Right lobe of liver (tissue), 6 donors: ENCODE measurements at places on chromosomes 7 and 10. TPM values are rescaled to one million over a fixed set of nuclear protein-coding genes. Genes with fewer than 3 reads are reported as not detected.

Gene LEP
- total RNA-seq, result not detected

- no peak for DNase-seq
Measured at GRCh38 chr7:79340212-79340611, 113.3 kb downstream of the MAGI2 start.

Gene TCAF2
- total RNA-seq, result 8.0 TPM

GRCh38 chr7:152923711-152924110 lies 164.2 kb downstream of the ACTR3B start:
- no peak for DNase-seq

DNA sequence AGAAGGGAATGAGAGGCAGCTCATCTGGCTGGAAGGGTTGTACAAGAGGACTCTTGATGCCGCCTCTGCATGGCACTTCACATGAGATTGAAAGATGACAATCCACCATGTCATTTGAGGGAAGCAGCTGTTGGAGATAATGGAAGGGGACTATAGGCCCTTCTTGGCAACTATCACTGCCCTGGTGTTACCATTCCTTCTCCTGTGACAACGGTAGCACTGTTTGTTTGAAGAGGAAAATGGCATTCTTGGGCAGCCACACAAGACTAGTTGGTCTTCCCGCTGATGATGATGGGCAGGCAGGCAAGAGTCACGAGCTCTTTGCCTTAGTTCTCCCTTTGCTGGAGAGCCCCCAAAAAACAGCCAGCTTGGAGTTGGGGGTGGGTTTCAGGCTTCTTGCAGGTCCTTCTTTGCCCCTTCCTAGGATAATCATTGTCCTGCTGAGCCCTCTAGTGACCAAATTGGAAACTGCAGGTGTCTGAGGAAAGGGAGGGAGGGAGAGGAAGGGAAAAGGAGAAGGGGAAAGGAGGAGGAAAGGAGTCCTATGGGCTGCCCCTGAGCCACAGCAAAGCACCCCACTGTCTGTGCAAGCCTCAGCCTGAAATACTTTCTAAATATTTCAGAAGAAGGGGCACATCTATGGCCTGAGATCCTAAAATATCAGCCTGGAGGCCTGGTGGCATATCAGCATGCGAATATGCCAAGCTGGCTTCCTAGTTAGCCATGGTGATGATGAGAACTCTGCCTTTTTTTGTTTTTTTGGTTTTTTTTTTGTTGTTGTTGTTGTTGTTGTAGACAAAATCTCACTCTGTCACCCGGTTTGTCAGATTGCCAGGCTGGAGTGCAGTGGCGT lies 165.6 kb upstream of the KMT2E start:
- DNase-seq, result no peak

GRCh38 chr7:124284937-124285336 lies 252.1 kb upstream of the TMEM229A start:
- DNase-seq, result no peak

Gene UPK3BL1
- 9.4 TPM for total RNA-seq

Gene TAS2R5
- total RNA-seq, result 0.58 TPM

GRCh38 chr10:62632071-62632809 lies 172.3 kb upstream of the ADO start:
- DNase-seq, result no peak

Gene CPA5
- total RNA-seq, result not detected

DNA sequence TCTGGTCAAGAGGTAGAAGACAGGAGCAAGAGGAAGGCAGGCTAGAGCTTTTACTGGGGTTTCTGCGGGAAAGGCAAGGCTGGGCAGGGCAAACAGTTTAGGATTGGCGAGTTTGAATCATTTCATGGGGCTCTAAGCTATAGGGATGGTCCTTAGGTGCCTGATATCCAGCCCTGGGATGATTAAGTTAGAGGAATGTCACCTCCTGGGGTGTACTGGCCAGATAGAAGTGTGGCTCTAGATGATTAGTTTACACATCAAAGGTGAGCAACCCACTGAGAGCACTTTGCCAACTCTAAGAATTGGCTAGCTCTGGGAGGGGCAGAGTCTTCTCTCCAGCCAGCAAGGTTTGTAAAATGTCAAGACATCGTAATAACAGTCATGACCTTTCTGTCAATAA lies 52.4 kb downstream of the ZNF365 start:
- DNase-seq, result no peak

Gene GSTO2
- total RNA-seq, result 1.4 TPM

GRCh38 chr7:114531326-114531725 lies 116.7 kb downstream of the FOXP2 start:
- no peak for DNase-seq

Gene GRM3
- not detected for total RNA-seq

DNA sequence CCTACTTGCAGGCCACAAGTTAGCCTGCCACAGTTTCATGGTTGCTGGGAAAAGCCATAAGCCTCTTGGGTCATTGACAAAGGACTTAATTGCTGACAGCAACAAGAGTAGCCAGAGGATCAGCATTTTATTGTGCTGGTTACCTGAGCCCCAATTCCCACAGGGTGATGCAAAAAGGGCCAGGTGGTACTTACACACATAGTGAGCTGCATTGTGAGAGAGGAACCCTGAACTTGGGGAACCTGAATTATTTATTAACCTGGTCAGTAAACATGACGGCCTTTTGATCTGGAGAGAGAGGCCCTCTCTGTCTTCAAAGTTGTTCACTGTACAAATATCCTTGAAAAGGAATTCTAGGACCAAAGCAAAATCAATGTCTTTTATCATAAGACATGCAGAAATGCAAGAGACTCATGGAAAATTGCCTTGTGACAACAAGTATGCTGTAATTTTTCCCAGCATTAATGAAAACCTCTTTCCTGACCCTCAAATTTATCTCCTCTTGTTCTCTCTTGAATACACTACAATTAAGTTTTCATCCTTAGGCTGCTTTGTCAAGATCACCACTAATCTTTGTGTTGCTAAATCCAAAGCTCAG lies 102.9 kb upstream of the PHYHIPL start:
- DNase-seq, result no peak

DNA sequence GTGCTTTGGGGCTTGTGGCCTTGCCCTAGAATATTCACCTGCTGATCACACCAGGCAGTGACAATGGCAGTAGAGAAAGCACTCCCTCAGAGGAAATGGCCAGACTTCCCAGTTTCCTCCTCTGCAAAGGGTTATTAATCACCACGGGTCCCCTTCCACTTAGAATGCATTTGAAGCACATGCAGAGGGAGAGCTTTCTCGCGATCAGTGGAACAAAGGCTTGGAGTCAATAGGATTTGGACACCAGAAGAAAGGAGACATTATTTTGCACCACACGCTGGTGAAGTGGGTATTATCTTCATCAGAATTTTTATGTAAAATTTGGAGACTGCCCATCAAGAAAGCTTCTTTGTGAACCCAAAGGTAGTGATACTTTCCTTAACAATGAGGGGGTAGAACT lies 35.4 kb upstream of the INHBA start:
- DNase-seq, result no peak

DNA sequence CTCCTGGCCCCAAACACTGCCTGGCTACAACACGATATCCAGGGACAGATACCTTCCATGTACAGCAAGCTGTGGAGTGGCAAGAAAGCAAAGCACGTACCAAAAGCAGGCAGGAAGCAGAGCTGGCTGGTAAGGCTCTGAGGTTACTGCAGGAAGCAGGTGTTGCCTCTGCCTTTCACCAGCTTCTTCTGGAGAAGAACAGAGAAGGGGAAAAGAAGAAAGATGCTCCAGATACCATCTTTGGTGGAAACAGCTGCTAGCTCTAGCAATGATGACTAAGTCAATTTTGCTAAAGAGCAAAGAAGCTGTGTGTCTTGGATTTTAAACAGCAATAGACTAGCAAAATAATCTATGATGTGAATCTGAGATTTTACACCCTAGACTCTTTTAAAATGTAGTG lies 34.9 kb upstream of the PRSS1 start:
- no peak for DNase-seq

GRCh38 chr10:2990764-2991163 lies 76.6 kb upstream of the PFKP start:
- DNase-seq, result no peak

DNA sequence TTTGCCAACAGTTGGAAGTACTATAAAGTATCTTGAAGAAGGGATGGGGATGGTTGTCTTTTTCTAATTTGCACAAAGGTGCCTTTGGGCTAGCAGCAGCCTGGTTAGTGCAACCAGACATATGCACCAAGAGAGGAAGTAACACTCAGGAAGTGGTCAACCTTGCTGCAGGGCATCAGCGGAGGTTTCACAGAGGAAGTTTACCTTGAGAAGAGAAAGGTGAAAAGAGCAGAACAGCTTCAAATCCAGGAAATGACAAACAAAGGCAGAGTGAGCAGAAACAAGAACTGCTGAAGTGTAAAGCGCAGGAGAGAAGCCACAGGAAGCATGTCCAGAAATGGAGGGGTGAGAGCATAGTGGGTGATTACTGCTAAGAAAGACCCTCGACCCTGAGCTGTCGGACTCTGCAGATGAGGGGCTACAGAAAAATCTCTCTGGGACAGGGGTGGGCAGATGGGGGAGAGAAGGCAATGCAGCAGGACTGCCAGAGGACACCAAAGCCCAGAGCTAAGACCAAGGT lies 66.9 kb downstream of the STK17A start:
- DNase-seq, result no peak

Gene ADRB1
- total RNA-seq, result not detected

GRCh38 chr10:15877836-15878576 lies 17.7 kb upstream of the MINDY3 start:
- no peak for DNase-seq

DNA sequence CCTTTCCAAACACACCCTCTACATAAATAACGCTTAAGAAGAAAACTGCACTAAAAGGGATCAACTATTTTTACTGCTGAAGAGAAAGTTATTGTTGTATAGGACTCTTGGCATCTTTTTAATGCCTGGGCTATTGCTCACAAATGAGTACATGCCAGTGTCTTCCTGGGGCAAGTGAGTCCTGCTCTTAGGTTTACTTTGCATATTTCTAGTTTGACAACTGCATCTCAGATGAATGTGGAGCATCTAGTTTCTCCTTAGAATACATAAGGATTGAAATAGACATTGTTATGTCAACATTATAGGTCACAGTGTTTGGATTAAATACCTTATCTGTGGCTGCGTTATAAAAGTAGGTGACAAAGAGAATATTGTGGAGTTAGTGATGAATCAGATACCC lies 44.5 kb downstream of the PSMC2 start:
- no peak for DNase-seq

- no peak for DNase-seq
Measured at GRCh38 chr10:78139341-78139740, 105.7 kb downstream of the RPS24 start.

Gene AKR1C8
- total RNA-seq, result 15.4 TPM

DNA sequence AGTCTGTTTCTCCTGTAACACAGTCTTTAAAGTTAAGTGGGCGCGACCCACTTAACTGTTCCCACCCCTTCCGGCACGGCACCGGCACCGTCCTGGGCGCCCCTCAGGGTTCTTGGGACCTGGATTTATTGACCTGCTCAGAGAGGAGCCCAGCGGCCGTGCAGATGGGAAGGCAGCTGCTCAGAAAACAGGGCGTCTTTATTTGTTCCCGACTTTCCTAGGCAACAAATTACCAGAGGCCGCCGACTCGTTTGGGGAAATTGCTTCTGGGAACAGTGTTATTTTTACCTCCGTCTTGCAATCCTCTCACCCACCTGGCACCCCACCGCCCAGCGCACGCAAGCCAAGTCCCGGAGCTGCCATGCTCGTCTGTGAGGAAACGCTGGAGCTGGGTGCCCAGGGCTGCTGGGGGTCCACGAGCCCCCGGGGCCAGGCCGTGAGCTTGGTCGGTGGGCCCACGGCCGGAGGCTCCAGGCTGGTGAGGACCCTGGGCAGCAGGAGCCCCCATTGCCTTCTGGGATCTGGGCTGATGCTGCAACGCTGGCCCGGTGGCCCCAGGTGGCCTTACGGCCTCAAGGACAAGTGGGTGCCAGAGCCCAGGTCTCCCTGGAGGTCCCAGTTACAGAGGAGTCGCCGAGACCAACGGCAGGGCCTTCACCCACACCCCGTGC lies 14.9 kb upstream of the ADGRA1 start:
- no peak for DNase-seq

DNA sequence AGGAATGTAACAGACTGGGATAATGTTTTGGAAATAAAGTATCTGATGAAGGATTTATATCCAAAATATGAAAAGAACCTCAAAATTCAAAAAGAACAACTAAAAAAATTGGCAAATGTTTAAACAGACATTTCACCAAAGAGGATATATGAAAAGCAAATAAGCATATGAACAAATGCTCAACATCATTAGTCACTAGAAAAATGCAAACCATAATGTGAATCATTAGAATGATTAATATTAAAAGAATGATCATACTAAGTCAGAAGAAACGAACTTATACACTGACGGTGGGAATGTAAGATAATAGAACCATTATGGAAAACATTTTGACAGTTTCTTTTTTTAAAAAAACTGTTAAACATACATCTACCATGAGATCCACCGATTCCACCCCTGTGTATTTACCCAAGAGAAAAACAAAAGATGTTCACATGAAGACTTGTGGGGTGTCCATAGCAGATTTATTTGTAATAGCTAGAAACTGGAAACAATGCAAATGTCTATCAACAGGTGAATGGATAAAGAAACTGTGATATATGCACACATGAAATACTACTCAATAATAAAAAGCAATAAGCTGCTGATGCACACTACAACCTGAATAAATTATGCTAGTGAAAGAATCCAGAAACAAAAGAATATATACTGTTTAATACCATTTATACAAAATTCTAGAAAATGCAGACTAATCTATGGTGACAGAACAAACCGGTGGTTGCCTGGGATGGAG lies 35.7 kb downstream of the PRKG1 start:
- no peak for DNase-seq

GRCh38 chr7:37570145-37570544 lies 113.4 kb upstream of the GPR141 start:
- DNase-seq, result no peak

Gene EN2
- not detected for total RNA-seq

Gene JCAD
- total RNA-seq, result 2.8 TPM

DNA sequence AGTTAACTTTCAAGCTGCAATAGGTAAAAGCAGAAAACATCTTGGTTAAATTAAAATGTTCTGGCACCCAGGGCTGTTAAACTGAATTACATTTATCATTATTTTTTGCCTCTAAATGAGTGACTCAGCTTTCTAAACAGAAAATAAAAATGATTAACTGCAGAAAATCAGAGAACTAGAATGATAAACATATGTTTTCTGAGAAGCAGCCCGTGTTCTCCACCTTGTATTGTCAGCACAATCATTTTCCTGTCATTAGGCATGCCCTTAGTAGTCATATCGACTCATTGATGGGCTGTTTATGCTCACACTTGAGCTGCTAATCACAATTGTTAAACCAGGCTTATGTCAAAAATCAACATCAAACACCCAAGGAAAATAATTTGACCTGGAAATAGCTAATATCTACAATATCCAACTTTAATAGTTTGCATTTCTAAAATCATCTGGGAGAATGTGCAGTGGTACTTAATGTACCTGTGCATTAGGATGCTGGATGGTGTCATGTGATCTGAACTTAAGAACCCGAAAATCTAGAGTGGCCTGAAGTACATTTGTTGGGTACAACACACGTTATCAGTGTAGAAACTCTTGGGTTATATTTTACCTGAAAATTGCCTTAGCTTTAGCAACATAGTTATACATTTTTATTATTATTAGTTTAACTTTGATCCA lies 2.3 kb downstream of the MDFIC start:
- no peak for DNase-seq
